ENCODE measurements at places on chromosomes 6 and 20.

GRCh38 chr6:18577491-18577890, 190.3 kb downstream of the RNF144B start:
- no peak for DNase-seq

DNA sequence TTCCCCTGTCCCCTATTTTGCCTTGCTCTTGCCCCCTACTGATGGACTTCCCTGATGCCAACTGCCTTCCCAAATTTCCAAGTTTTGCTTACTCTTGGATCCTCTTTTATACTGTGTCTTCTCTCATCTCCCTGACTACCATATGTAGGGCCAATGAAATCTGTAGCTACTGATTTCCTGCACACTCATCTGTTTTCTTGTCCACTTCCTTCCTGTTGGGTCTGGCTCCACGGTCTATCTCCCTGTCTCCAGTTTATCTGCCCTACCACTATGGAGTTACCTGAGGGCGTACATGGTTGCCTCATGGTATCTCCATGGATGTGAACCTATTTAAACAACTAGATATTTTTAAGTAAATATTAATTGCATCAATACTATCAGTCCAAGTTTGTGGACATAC, 140.3 kb upstream of the MCHR2 start:
- no peak for DNase-seq

- no peak for DNase-seq
These were observed 58.5 kb downstream of the PRND start for GRCh38 chr20:4780245-4780644.

DNA sequence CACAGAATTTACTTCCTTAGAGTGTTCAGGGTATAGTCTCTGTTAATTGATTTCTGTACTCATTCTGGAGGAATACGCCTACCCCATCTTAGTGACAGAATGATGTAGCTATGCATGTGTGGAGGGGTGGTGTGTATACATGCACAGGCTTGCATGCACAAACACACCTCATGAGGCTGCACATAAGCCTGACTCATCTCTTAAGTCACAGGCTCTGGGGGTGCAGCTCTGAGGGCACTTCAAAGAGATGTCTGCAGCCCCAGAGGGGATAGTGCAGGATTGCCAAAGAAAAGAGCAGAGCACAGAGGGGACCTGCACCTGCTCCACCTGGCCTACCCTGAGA, 24.6 kb downstream of the TBX18 start:
- DNase-seq, result no peak

- no peak for DNase-seq
These were observed 14.3 kb upstream of the INSM1 start for GRCh38 chr20:20353576-20353975.

DNA sequence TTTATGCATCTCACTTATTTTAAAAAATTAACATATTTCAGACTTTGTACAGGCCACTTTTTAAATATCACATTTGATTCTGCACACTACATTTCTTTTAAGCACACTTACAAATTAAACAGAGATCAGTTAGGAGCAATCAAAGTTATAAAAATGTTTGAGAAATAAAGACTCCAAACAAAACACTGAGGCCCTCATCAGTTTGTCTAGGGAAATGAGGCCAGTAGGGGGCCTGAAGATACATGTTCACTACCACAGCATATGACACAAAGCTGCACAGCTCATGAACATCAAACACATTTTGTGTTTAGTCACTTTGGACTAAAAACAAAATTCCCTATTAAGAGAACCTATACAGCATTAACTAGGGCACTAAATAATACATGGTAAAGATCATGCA, 180.5 kb downstream of the PDE7B start:
- no peak for DNase-seq
